ENCODE measurements at places on chromosomes 2 and 18.

DNA sequence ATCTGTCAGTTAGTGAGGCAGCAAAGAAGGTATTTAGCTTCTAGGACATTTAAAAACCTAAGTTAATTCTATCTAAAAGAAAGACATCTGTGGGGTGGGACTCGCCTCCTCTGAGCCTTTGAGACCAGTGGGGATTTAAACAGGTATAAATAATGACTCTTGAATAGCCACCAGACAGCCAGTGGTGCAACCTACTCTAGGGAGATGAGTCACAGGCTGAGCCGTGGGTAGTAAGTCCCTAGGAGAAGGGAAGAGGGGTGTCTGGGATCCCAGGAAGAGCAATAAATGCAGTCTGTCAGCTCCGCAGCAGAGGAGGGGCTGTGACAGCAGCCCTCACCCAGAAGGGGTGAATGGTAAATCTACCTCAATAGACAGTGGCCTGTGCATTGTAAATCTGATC is 43.1 kb upstream of the GALNT3 start:
- DNase-seq: no peak

GRCh38 chr2:115190459-115190858 is 748.0 kb downstream of the DPP10 start:
- DNase-seq: no peak

- DNase-seq: no peak
Observed at GRCh38 chr2:238114851-238115660, 14.9 kb downstream of the ESPNL start.

DNA sequence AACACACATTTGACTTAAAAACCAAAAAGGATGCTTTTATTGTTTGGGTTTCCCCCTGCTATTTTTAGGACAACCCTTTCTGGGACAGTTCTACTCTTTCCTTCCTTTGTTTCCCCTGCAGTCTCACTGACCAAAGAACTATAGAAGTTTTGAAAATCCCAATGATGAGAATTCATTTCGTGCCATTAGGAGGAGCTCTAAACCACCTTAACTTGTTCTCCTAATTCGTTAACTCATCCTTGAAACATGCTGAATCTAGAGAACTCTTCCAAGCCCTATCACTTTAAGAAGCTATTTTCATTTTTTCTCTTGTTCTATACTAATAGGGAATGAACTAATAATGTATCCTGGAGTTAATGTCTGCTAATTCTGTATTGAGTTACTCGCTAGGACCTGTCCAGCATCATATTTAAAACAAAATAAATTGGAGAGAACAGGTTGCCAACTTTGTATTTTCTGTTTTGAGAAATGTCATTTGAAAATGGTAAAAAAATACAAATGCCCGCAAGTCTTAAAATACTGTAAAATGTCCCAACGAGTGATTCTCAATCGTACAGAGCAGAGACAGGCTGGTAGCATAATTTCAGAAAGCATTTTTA is 62.9 kb downstream of the AFTPH start:
- peak; percentile 39 for DNase-seq

DNA sequence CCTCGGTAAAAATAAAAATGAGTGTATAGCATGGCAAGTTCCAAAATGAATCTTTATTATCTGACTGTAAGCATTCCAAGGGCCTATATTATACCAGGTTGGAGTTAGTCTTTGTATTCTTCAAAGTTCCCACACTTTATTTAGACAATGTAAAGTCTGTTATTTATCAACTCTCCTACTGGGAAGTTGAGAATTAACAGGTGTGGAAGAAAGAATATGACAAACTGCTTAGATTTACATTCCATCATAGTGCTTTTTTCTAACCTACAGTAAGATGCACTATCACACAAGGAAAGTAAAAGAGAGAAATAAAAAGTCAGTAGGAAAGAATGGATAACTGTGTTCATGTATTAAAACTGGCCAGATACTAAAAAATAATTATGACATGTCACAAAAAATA is 93.3 kb downstream of the SESTD1 start:
- no peak for DNase-seq

GRCh38 chr2:176744146-176744545 is 468.4 kb upstream of the HNRNPA3 start:
- DNase-seq: no peak

DNA sequence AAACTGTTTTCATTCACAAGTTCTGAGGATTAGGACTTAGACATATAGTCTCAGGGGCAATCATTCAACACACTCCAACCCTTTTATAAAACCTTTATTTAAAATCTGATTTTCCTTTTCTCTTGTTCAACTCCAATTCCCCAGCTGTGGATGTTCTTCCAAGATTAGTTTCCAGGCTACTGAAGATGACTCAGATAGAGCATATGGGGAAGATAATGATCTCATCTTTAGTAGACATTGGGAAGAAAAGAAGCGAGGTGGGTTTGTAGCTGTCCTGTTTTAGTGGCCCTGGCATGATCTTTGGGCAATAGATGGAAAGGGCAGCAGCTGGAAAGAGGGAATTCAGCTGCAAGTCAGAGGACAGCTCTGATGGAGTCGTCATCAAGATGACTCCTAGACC is 247.7 kb upstream of the CCDC68 start:
- no peak for DNase-seq

DNA sequence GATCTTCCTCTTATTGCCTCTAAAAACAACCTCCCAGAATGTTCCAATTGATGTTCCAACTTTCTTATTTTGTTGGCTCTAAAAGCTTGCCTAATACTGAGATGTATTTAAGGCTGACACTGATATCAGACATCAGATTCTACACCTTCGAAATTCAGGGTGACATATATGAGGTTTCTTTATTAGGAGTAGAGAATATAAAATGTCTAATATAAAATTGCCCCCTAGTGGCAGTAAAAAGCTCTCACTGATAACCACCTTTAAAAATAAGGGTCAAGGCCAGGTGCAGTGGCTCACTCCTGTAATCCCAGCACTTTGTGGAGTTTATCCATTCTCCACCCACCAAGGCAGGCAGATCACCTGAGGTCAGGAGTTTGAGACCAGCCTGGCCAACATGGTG is 789.7 kb upstream of the SLC39A10 start:
- DNase-seq: no peak

- no peak for DNase-seq
Observed at GRCh38 chr2:67776276-67776675, 286.5 kb downstream of the C1D start.

- no peak for DNase-seq
Observed at GRCh38 chr2:205782941-205783340, 100.6 kb downstream of the NRP2 start.

DNA sequence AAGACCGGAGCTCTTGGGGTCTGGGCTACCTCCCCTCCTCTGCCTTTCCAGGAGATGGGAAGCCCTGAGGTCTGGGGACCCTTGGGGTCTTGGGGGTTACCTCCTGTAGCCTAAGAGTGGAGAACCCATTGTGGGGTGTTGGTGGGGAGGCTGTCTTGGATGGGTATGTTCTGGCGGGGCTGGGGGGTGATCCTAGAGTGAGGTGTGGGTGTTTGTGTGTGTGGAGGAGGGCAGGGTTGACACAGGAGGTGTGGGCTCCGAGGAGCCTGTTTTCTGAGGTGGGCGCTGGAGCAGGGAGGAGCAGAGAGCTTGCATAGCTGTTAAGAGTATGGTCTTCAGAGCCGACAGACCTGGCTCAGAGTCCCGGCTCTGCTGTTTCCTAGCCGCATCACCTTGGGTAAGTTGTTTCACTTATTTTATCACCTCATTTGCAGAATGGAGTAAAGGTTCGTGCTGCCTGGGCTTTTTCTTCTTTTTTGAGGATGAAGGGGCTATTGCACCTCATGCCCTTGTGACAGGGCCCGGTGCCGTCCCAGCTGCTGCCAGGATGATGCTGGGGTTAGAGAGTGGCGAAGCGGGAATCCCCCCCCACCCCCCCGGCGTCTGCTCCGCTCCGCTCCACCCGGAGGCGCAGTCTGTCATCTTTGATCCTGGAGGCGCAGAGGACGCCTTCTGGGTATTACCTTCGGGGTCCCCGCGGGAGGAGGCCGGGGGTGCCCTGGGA is 17.2 kb downstream of the TET3 start:
- no peak for DNase-seq

DNA sequence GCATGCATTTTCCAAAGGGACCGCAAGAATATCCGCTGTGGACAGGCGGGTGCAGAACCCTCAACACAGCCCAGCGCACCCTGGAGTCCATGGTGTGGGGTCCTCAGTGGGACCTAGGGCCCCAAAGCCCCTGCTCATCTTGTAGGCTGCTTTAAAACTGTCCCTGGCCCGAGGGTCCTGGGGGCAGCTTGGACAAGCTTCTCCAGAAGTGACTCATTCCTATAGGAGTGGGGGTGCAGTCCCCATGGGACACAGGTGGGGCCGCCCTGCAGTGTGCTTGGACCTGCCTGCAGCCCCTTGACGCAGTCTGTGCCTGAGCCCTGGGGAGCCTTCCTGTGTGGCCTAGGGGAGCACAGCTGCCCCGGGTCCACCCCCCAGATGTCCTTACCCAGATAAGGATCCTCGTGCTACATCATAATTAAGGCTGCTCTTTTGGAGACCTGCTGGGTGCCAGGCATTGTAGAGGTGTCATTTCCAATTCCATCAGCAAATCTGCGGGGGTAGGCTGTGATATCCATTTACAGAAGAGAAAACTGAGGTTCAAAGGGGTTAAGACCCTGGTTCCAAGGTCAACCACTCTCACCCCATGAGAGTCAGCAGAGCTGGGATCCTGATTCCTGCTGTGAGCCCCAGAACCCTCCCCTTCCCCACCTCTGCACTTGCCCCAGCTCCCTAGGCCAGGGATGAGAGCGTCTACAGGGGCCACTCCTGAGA is 1.7 kb upstream of the HS6ST1 start:
- no peak for DNase-seq

- peak; percentile 67 for DNase-seq
Observed at GRCh38 chr2:61853086-61853846, 594 bp downstream of the FAM161A start.

DNA sequence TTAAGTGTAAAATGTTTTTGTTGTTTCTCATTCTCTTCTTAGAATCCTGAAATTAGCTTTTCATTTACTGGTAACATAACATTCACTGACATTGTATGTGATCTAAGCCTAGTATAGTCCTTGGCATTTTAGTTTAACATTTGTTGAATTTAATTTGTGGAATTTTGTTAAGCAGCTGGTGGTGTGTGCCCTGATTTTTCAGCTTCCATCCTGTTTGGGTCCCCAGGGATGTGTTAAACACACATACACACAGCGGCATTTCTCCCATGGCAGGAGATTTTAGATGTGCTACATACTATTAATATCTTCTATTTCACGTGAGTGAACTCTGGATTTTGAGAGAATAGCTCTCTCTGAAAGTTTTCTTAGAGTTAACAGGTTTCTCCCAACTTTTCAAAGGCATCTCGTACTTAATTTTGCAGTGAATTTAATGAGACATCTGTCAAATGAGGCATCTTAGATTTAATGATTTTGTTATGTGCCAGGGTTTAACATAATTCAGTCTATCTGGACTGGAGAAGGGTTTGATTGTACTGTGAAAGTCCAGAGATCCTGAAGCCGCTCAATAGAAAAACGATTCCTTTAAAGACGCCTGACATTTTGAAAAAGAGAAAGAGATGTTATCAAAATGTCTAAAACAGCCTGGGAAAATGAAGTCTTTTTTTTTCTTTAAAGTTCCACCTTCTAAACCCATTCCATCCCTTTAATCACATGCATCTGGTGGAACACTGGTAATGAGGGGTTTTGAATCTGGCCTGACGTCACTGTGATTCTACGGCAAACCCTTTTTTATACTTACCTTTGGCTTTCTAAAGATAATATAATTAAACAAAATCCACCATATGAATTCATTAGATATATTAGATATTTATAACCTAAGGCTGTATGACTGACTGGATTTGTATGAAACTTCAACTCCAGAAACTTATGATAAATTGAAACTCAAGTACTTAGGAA is 6.8 kb downstream of the PHLPP1 start:
- DNase-seq: no peak

GRCh38 chr2:6937582-6937981 is 20.4 kb downstream of the RNF144A start:
- DNase-seq: no peak

DNA sequence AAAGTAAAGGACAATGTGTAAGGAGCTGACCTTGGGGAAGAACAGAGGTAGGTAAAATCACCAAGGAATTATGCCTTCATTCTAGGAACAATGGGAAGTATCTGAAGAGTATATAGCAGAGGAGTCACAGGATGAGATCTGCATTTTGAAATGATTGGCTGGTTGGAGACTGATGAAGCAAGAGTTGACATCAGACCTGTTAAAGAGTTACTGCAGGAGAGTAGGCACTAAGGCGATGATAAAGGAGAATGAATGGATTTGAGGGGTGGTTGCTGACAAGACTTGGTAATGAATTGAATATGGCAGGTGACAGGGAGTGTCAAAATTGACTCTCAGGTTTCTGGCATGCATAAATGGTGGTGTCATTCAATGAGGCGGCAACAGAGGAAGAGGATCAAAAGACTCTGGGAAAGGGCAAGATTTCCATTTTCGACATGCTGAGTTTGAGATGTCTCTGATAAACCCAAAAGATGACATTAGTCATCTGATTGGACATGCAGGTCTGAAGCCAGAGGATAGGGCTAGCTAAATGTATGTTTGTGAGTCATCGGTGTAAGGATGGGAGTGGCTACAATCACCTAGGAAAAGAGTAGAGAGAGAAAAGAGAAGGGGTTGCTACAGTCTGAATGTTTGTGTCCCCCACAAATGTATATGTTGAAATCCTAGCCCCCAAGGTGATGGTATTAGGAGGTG is 236.5 kb downstream of the DYM start:
- no peak for DNase-seq

DNA sequence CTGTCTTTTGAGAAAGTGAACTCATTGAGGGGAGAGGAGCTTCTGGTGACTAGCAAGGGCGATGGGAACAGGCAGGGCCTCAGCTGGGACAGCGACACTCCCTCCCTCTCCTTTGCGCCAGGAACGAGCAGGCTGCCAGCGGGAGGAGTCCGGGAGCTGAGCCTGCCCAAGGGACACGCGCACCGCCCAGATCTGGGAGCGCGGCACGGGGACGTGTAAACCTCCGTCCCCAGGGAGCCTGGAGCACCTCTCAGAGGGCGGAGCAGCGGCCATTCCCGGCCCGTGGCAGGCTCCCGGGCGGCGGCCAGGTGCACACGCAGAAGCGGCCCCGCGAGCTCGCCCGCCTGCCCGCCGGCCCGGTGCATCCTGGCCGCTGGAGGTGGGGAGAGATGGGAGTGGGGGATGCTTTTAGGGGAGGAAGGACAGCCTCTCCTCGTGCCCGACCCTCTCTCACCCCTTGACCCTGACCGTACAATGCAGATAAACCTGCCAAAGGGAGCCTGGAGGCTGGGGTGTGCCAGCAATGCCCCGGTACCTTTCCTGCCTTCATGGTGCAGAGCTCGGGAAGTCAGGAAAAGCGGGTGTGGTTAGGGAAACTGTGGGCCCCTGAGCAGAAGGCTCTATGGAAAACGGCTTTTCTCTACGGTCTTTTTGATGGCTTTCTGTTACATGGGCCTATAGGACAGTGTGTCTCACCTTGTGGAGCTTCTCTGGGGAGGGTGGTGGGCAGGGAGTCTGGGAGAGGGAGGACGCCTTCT is 2.2 kb downstream of the AQP4 start:
- peak; percentile 13 for DNase-seq

DNA sequence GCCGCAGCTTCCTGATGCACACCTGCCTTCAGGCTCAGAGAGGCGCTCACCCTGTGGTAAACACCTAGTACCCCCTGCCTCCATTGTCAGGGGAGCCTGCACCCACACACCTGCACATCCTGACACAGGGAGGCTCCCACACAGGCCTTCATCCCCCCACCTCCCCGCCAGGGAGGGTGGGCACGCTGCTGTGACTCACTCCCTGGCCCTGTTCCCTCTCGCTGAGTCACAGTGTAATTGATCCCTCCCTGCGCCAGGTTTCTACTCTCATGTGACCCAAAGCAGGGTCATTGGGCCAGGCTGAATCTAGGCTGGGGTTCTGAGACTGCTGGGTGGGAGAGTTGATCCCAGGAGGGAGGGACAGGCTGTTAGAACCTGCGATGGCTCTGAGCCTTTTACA is 8.5 kb upstream of the CELF4 start:
- peak; percentile 16 for DNase-seq

- no peak for DNase-seq
Observed at GRCh38 chr2:134455426-134455825, 201.6 kb downstream of the MGAT5 start.

Measured in DMS79 treated with DMSO at 0.1 percent for 48 hours (cell line).